Gastroesophageal sphincter (tissue), 4 donors: ENCODE measurements at places on chromosomes 6 and 20. TPM values are rescaled to one million over a fixed set of nuclear protein-coding genes. Genes with fewer than 3 reads are reported as not detected.

The SRSF12 gene
- total RNA-seq: 1.4 TPM

The SRMS gene
- total RNA-seq: not detected

The GRIK2 gene
- 0.82 TPM for total RNA-seq

The OPRM1 gene
- total RNA-seq: 0.87 TPM

The GPX5 gene
- total RNA-seq: not detected

The TTPAL gene
- total RNA-seq: 9.2 TPM

The TRIM39 gene
- 21.9 TPM for total RNA-seq

The TFAP2D gene
- not detected for total RNA-seq

The OR2H2 gene
- not detected for total RNA-seq
